RKO (cell line): ENCODE measurements at places on chromosomes 3 and 15.

DNA sequence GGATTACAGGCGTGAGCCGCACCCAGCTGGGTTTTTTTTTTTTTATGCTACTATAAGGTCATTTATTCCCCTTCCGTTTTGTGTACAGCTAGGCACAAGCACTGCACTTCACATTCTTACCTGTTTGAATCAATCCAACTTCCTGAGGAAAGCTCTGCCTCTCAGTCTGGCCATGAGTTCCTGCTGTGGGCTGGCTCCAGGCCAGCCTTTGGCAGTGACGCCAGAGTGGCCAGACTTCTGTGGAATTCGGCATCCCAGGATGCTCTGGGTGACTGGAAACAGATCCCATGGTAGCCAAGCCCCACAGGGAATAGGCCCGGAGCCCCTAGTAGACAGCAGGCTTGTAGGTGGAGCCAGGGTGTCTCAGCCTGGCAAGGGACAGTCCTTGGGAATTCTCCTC is 21.5 kb upstream of the TIMP4 start:
- DNase-seq = no peak

DNA sequence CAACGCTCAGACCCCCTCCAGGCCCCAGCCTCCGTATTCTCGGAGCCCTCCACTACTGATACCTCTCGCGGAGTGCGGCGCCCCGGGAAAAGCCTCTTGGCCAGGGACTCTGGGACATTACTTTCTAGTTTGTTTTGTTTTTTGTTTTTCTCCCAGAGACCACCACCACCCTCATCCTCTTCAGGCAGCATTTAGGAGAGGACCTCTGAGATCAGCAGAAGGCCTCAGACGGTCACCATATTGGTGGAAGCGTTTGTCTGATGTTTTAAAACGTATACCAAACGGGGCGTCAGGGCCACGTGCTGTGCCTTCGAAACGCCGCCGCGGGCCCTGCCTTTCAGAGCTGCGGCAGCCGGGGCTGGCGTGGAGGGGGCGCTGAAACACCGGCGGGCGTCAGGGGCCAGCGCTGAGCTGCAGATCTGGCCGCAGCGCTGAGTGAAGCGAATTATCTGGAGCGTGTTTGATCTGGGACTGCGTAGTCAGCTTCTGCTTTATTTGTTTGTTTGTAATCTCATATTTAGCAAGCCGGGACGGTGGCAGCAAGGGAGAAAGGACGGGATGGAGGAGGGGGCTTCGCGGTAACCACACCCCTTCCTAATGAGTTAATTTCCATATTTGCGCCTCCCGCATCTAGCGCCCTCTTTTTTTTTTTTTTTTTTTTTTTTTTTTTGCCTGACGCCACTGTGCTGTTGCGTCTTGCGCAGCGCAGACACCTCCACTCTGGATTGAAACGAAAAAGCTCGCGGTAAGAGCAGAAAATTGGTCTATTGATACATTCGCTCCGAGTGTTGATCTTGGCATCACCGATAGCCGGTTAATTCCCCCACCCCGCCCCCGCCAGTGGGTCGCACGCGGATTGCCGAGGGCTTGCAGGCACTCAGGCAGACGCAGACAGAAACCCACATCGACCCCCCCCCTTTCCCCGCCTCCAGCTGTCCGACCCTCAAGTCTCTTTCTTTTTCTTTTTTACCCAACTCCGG is 14.9 kb downstream of the SOX2 start:
- DNase-seq = no peak

GRCh38 chr3:15636028-15636709 is 34.6 kb downstream of the BTD start:
- peak; percentile 74 for DNase-seq

DNA sequence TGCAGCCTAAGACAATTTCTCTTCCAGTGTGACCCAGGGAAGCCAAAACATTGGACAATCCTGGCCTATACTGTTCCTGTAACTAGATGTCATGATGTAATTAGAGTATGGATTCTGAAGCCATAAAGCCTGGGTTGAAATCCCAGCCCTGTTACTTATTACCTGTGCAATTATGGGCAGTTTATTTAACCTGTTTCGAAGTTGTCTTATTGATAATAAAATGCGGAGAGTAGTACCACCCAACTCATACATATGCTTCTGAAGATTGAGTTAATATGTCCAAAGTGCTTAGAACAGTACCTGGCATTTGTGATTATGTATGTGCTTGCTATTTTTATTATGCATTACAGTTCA is 30.1 kb downstream of the PPP4R2 start:
- no peak for DNase-seq

DNA sequence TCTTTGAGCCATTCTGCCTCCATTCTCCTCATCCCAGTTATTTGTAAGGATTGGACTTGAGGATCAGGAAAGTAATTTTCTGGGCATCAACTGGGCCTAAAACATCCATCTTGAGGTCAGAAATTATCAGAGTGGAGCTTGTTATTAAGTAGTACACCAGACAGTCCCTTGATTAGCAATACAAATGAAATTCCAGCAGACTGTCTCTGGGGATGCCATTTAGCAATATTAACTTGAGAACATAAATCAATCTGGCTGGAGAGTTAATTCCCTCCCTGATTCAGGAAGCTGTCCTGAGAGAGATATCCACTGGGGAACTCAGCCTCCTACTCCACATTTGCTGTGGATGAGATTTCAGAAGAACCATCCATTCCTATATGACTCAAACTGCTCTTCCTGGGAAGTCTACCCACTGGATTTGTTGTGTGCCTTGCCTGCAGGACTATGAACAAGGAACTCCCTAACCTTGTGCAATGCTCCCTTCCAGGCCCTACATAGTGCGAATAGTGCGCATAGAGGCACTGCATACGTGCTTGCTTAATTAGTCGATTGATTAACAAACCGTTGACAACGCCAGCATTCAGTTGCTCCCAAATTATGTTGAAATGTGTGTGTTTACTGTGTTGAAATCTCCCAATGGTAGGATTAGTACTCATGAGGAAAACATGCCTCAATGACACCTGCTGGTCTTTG is 36.1 kb upstream of the MTMR14 start:
- DNase-seq = no peak

DNA sequence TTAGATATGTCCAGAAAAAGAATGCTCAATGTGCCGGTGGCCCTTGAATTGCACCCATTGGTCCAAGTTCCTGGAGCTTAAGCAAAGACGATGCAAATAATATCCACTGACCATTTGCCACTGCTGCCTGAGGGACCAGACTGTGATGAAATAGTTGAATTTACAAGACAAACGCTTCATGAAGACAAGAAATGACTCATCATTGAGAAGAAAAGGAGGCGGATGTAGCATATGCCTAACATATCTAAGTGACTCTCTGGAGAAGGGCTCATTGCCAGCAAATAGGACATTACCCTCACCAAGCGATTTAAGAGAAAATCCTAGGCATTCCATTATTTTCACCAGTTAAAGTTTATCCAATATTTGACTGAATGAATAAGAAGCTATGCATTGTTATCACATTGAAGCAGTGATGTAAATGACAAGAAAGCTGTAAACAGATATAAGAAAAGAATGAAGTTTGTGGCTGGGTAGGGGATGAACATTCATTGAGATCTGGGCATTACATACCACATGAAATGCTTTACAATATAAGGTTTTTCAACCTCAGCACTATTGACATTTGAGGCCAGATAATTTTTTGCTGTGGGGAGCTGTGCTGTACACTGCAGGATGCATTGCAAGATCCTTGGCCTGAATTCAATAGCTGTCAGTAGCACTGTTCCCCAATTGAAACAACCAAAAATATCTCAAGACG is 48.9 kb upstream of the CPNE4 start:
- peak; percentile 20 for DNase-seq

DNA sequence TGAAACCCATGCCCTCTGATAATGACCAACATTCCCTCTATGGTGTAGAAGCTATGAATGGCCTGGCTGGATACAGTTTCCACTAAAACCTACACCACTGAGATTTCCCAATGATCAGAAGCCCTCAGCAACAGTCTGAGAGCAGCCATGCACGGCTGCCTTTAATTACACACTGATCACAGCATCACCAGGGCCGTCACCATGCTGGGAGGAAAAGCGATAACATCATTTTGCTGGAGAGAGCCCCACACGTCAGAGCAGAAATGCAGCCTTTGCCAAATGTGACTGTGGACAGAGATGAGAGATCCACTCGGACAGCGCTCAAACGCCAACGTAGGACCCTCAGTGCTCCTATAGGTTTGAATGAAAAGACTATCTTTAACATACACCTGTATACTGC is 135.0 kb downstream of the XXYLT1 start:
- no peak for DNase-seq

DNA sequence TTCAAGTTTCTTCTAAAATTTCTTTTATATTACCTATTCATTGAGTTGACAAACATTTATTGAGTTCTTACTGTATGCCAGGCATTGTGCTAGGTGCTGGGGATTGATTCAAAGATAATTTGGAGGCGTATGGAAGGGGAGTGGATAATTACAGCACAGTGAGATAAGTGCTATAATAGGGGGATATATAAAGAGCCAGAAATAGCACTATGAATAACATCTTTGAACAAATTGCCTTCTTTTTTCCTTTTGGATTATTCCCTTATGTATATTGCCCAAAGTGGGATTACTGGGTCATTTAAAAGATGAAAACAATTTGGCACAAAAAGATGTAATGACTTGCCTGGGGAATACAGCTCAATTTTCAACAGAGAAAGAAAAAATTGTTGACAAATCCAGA is 64.6 kb downstream of the LPP start:
- no peak for DNase-seq
